Astrocyte (in vitro differentiated cells and primary cell): ENCODE measurements at places on chromosomes 4 and X. TPM values are rescaled to one million over a fixed set of nuclear protein-coding genes. Genes with fewer than 3 reads are reported as not detected.

FAM13A gene
- total RNA-seq = 12.0 and 13.1 TPM in 2 replicates

GRCh38 chrX:130418066-130418465 lies 16.3 kb downstream of the RBMX2 start:
- DNase-seq = no peak

DNA sequence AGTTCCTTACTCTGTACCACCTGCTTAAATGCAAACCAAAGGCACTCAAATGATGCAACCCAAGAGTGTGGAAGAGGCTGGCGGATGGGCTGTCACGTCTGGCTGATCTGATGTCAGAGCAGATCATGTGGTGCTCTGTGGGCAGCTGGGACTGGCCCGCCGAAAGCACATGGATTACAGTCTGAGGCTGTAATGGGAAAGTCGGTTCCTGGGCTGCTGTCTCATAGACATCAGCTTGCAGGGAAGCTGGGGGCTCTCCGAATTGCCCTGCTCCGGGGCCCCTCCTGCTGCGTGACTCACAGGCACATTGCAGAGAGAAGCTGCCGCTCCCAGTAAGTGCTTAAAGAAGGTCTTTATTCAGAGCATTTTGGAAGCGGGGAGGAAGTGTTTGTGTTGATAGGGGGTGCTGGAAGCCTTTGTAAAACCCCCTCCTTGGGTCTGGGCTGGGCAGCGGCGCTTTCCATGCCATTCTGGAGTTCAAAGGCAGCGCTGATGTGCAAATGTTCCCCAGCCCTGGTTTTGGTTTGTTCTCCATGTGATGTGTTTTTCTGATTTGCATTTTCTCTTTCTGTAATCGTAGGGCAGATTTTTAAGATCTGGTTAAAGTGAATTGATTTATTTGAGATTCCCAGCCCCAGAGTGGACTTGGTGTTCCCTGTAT lies 181.1 kb downstream of the LARP7 start:
- DNase-seq = peak; percentile 86

RIPPLY1 gene
- not detected in 2 replicates for total RNA-seq

PNMA6F gene
- total RNA-seq = not detected in 2 replicates

DNA sequence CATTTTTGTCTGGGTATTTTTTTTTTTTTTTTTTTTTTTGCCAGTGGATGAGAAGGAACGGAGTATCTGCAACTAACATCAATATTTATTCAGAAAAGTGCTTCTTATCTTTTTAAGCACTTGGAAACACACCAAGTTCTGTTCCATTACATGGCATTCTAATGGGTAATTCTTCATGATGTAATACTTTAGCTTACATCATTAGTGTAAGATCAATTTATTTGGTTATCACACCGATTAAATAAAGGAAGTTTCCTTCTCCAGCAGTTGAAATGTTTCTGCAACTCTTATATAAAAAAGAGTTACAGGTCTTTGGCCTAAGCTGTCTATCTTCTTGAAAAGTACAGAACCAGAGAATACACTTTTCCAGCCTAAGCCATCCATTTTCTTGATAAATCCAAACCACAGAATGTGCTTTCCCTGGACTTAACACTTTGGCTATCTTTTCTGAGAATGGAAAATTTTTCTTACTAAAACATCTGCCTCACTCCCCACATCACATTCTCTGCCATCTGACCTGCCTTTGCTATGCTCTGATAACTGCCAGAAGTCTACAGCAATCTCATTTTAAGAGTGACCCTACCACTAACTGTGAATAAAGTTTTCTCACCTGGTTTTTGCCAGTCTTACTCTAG lies 191.9 kb upstream of the MAB21L2 start:
- peak; percentile 82 for DNase-seq

DNA sequence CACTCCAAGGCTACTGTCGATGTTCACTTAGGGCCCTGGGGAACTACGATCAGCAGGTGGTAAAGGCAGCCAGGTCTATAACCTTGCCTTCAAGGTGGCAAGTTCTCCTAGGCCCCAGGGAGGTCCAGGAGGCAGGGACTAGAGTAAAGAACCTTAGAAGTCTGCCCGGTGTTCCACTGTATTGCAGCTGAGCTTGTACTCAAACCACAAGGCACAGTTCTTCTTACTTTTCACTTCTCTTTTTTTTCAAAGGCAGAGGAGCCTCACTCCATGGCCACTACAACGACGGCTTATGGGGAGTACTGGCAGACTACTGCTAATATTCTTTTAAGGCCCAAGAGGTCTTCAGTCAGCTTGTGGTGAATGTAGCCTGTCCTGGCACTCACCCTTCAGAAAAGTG lies 78.8 kb upstream of the GPR174 start:
- no peak for DNase-seq

NR3C2 gene
- 2.5 TPM in 2 replicates for total RNA-seq

DNA sequence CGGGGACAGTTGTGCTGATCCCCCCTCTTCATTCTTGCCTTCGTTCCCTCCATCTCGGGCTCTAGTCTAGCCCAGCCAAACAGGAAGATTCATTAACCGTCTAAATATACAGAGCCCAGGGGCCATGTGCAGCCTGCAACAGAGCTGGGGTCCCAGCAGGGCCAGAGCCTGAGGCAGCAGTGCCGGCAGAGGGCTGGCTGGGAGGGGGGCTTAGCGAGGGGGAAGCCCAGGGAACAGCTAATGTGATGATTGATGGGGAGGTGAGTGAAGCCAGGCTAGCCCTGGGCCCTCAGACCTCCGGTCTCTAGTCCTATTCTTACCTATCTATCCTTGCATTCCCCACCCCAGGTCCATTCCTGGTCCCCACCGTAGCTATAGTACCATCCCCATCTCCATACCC lies 22.3 kb downstream of the EFNB1 start:
- DNase-seq = no peak

DNA sequence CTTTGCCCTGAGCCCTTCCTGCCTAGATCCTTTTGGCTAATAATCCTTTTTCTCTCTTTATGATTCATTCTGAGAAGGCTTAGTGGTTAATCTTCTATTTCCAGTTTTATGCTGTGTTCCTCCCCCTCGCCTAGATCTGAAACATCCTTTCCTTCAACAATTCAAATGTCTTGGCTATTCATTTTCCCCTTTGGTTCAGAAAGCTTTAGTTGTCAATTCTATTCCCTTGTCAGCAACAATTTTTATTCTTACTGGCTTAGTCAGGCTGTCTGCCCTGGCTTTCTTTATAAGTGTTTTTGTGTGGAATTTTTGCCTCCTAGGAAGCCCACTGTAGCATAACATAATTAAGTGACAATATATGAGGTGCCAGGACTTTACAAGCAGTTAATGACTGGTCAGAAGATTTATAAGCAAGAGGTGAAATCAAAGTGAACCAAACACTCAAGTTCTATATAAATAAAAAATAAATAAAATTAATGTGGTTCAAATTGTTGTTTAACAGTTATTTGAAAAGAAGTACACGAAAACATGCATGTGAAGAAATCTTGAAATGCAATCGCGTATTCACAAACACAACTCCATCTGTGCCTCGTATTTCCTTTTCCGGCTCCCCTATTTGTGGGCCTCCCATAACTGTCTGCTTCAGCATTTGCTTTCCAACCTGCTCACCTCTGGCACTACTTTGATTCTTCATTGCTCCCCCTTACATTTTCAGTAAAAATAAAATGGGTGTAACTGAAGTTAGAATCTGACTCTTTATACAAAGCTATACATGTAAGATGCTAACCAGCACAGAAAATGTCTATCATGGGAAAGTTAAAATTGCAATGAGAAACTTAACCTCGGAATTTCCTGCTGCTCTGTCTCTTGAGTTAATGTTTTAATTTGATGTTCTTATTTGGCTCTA lies 235.4 kb downstream of the SPRY1 start:
- peak; percentile 14 for DNase-seq

SCARB2 gene
- 172 and 211 TPM in 2 replicates for total RNA-seq

DNA sequence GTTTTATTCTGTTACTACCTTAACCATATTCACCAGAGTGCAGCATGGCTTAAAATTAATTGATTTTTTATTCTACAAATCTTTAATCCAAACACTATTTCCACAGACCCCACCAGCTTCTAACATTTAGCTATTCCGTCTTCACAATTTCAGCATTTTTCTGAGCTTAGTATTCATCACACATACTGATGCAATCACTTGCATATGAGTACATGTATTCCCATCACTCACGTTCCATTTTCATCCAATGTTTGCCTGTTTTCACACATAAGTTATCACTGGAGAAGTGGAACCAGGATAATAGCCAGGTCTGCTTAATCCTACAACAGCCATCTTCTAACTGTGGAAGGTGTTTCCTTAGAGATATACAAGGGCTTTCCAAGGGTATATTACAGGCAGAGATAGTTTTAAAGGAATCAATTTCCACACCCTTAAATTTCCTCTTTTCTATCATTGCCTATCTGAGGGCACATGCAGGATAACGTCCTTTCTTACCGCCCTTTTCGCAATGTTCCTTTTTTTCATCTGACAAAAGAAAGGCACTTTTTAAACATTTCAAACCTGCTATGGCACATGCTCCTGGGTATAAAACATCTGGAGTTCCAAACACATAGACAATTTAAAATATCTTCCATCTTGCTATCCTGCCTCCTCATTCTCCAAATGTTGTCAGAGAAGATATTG lies 115.8 kb downstream of the CORIN start:
- no peak for DNase-seq

GRCh38 chr4:38082424-38083385 lies 122.5 kb downstream of the PTTG2 start:
- DNase-seq = peak; percentile 86

DNA sequence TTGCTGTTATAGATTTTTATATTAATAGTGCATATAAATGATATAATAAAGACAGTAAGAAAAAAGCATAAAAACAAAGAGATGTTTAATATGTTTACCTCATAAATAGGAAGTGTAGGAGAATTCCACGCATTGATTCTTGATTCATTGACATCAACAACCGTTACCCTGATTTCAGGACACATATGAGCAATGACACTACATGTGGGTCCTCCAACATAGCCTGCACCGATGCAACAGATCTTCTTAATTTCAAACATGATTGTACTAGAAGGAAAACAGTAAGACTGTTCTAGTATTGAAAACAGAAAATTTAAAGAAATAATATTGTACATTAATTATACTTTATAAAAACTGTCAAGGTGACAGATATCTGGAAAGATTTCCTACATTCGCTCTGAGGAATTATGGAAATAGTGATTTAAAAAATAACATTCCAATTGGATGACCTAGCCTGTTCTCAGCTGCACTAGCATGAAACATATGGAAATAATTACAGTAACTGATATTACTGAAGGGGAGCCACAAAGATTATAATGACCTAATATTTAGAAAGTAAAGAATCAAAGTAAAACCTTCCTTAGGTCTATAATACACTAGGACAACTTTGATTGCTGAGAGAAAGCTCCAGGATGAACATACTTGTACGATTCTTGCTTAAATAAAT lies 5.9 kb downstream of the UGDH start:
- DNase-seq = peak; percentile 62

DNA sequence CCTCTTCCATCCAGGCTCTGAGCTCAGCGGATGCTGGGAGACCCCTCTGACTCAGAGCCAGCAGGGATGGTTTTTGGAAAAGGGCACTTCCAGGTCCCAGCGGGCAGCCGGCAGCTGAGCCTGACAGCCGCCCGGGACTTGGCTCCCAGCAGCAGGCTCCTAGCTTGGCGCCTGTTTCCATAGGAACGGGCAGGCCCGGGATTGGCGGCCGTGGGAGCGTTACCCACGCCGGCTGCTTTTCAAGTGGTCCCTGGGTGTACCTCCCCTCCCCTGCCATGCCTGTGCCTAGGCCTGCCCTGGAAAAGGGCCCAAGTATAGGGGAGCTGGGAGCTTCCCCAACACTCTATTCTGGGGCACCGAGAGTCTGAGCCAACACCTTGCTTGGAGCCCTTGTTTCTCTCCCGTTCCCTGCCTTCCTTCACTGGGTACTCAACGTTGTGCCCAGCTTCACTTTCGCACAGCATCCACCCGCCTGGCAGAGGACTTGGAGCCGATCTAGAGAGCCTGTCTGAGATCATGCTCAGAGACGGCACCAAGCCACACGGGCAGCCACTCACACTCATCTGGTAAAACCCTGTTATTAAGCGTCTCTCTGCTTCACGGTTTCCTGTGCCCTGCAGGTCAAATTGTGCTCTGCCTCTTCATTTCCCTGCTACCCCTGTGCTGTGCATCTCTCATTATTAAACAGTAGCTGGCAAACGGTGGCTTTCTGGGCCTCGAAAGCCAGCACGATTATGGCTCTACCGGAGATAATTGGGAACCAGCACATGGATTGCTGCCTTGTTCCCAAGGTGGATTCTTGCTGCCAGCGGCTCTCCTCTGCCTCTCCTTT lies 521.5 kb downstream of the BCOR start:
- DNase-seq = no peak

AMTN gene
- total RNA-seq = not detected in 2 replicates

- no peak for DNase-seq
Measured at GRCh38 chr4:176792326-176793059, at the start of gene VEGFC. Gene VEGFC (minus strand): TSS chr4:176792922. CDS start chr4:176792311, 611 bp downstream.

GRCh38 chr4:13092702-13093101 lies 391.4 kb downstream of the RAB28 start:
- peak; percentile 54 for DNase-seq

DNA sequence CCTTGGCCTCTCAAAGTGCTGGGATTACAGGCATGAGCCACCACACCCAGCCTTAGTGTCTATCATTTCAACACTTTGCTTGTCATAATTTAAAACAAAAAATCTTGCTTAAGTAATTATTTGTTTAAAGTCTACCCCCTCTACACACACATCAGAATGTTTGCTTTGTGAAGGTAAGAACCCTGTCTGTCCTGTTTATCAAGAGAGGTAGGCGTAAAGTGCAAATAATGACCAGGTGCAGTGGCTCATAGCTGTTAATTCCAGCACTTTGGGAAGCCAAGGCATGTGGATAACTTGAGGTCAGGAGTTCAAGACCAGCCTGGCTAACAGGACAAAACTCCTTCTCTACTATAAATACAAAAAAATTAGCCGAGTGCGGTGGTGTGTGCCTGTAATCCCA lies 326.7 kb upstream of the CLNK start:
- DNase-seq = no peak

SMR3A gene
- total RNA-seq = not detected in 2 replicates

GRCh38 chrX:133645256-133645655 lies 230.0 kb upstream of the GPC4 start:
- peak; percentile 19 for DNase-seq

DNA sequence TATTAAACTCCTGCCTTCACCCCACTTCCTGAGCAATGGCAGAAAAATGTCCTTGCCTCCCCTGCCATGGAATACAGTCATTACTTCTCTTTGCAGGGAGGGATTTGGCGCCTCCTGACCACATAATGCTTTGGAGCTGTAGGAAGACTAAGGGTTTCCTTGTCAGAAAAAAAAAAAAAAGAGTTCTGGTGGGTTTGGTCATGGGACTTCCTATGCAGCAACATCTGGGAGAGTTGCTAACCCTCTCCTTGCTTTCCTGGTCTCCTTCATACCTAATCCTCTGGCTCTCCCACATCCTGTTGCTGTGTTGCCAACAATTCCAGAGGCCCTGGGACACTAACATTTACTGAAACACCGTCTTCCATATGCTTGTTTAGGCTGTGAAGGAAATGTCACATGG lies 75.1 kb upstream of the MBNL3 start:
- DNase-seq = peak; percentile 6

DNA sequence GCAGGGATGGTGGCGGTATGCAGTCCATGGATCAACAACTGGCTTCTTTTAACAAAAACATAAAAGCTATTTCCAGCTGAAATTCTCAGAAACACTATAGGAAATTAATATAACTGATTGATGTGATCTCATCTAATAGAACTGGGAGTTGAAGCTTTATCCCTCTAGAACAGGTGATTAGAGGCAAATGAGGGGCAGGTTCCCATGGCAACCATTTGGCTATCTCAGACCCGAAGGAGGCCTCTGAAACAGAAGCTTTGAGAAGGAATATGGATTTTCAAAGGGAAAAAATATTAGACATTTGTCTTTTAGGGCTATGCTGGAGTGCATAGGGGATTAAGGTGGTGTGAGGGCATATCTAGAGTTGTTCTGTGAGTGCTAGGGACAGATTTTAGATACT lies 50.0 kb downstream of the IGSF1 start:
- no peak for DNase-seq
